ENCODE measurements at places on chromosomes 1 and 21. TPM values are rescaled to one million over a fixed set of nuclear protein-coding genes. Genes with fewer than 3 reads are reported as not detected.

DNA sequence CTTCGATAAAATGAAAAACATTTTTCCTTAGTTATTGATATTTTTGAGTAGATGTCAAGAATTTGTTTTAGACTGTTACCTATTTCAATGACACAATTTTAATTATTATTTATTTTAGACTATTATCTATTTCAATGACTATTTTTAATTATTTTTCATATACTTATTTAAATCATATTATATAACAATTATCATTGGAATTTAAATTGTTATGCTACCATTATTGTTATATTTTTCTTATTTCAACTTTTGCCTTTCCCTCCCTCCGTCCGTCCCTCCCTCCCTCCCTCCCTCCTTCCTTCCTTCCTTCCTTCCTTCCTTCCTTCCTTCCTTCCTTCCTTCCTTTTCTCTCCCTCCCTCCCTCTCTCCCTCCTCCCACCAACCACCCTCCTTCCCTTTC is 229.3 kb downstream of the GRIK1 start:
- no peak for DNase-seq

GRCh38 chr1:109610609-109611307 is 8.7 kb downstream of the GNAT2 start:
- DNase-seq = no peak

DNA sequence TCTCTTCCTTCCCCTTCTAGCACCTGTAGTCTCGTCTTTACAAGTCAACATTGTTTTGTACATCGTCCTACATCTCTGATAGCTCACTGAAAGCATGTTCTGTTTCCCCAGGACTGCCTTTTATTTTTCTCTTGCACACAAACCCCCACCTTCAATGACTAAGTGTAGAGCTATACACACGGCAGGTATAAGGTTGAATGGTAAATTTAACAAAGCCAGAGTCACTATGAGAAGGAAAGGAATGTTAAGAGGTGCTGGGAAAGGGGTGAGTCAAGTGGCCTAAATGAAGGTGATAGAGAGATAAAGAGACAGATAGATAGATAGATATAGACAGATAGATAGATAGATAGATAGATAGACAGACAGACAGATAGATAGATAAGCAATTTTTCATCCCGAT is 134.3 kb upstream of the ATP1B1 start:
- DNase-seq = no peak

GJA8 gene
- total RNA-seq = not detected
